SHP77 (cell line): ENCODE measurements at places on chromosomes 3 and 15.
A peak's percentile ranks its signal among the peaks of the same experiment; 100 is the strongest.

- DNase-seq = no peak
Measured at GRCh38 chr3:11727207-11727606, 83.5 kb upstream of the VGLL4 start.

DNA sequence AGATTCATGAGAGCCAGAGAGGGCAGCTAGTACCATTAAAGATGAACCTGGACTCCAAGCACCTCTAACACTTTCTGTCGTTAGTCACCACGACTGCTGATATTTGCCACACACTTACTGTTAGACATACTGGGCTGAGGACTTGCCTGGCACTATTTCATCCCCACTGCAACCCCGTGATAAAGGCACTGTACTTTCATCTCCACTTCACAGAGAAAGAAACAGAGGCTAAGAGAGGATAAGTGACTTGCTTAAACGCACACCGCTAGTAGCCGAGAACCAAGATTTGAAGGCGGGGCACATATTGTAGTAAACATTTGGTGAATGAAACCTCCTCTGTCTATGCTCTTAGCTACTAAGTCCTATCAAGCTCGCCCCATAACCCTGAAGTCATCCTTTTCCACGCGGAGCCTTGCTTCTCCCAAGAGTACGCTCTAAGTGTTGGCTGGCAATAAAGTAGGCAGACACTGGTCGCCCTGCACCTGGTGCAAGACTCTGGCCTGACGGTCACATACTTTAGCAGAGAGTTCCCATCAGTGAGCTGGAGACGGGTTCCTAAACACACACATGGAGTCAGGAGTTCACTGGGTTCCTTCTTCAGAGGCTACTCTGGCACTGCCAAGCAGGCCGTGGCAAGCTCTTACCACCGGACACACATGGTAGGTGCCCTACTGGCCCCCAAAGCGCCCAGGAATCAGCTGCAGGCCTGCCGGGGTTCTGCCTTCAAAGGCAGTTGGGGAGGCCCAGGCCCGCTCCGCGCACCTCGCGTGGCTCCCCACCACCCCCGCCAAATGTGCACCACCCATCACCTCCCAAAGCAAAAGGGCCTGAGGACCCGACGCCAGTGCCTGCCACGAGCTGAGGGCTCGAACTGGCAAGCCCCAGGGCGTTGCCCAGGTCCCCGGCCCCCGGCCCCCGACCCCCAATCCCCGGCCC lies 951 bp downstream of the POMGNT2 start:
- no peak for DNase-seq

- DNase-seq = no peak
Measured at GRCh38 chr3:27596921-27597320, 112.7 kb upstream of the SLC4A7 start.

DNA sequence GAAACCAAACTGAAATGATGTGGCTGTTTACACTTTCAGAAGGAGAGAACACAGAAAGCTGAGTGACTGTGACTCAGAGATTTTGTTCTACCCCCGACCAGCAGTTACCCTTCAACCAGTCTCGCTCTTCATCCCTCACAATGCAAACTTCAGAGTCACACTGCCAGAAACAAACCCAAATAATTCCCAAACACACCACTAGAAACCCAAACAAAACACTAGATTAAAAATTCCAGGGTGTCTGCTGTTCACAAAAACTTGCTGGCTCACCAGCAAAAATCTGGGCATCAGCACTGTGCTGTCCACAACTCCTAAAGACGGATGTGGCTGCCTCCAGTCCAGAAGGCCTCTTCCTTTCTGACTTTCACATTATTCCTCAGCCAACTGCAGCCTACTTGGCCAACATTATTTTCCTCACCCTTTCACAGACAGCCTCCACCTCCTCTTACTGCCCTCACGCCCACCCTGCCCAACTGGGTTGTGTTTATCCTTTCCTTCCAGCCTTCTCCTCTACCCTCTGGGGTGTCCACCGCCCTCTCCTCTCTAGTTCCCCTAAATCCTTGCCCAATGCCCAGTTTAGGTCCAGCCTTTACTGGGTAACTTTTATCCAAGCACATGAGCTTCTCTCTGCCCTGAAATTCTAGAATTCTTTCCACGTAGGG lies 71.4 kb downstream of the MECOM start:
- DNase-seq = no peak

GRCh38 chr3:12970684-12971083 lies 102.5 kb downstream of the IQSEC1 start:
- DNase-seq = peak; percentile 78

DNA sequence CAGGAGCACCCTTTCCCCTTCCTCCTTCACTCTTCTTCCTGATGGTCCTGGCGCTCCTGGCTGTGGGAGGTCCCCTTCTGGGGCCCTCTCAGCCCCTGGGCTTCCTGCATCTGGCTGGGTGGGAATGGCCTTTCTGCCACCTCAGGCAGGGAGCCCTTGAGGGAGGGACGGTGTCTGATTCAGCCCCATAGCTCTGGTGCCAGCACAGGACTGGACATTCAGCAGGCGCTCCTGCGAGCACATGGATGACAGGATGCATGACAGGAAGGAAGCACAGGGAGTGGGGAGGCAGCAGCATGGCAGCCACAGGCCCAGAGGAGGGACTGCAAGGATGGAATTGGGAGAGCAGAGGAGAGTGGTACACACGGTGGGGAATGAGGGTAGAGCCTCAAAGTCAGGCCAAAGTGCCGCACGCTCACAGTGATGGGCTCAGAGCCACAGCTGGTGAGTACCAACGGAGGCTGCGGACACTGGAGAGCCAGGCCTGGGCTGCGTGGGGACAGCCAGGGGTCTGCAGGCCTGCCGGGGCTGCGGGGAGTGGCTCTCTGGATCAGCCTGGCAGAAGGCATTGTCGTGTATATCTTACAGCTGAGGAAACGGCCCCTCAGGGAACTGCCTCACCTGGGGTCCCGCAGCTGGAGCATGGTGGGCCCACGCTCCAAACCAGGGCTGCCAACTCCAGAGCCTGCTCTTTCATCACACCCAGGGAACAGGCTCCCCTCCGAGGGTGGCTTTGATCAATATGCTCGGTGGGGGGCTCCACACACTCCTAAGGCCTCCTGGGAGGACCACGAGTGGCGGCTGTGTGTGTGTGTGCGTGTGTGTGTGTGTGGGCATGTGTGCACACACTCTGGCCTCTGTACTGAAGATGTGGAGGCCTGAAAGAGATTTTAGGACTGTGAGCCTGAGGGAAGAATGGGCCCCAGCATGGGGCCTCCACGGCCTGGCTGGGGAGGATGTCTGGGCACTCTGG lies 51.4 kb upstream of the CTSH start:
- DNase-seq = no peak

- peak; percentile 22 for DNase-seq
Measured at GRCh38 chr3:14358426-14359211, 43.8 kb upstream of the SLC6A6 start.

GRCh38 chr15:63218100-63218808 lies 28.8 kb downstream of the RAB8B start:
- DNase-seq = no peak

DNA sequence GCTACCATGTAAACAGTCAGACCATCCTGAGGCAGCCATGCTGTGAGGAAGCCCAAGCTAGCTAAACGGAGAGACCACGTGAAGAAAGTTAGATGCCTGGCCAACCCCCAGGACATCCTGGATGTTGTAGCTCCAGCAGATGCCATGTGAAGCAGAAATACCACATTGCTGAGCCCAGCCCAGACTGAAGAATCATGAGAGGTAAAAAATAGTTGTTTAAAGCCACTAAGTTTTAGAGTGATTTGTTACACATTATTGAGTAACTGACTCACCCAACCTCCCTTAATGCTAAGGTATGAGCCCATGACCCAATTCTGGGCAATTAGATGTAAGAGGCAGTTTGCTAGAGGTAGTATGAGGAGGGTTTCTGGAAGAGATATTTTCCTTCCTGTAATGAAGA lies 200.5 kb downstream of the THRB start:
- no peak for DNase-seq

GRCh38 chr3:186870421-186871201 lies 28.1 kb downstream of the ADIPOQ start:
- DNase-seq = no peak

- DNase-seq = no peak
Measured at GRCh38 chr3:46269556-46269955, 27.3 kb downstream of the CCR3 start.

DNA sequence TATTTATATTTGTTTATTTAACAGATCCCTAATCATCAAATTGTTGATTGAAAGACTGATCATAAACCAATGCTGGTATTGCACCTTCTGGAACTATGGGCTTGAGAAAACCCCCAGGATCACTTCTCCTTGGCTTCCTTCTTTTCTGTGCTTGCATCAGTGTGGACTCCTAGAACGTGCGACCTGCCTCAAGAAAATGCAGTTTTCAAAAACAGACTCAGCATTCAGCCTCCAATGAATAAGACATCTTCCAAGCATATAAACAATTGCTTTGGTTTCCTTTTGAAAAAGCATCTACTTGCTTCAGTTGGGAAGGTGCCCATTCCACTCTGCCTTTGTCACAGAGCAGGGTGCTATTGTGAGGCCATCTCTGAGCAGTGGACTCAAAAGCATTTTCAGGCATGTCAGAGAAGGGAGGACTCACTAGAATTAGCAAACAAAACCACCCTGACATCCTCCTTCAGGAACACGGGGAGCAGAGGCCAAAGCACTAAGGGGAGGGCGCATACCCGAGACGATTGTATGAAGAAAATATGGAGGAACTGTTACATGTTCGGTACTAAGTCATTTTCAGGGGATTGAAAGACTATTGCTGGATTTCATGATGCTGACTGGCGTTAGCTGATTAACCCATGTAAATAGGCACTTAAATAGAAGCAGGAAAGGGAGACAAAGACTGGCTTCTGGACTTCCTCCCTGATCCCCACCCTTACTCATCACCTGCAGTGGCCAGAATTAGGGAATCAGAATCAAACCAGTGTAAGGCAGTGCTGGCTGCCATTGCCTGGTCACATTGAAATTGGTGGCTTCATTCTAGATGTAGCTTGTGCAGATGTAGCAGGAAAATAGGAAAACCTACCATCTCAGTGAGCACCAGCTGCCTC lies 14.7 kb downstream of the THBS1 start:
- no peak for DNase-seq

DNA sequence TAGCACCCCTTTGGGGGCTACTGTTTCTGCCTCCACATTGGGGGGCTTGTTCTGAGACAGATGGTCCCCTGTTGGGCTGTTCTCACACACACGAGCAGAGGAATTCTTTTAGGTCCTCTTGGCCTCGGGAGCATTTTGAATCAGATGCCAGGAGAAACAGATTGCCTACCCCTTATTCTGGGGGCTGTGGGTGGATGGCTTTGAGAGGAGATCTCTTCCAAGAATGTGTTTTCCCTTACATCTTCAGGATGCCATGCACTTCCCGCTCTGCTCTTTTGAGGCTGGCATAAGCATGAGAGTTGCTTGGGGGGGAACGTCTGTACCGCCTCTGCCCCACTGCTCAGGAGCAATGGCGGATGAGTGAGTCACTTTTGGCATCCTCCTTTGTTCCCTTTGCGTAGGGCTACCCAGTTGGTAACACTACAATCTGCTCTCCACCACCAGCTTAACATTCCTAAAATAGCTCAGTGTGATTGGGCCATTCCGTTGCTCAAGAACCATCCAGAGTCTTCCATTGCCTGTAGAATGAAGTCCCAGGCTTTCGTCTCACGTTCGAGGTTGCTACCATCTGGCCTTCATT lies 154.4 kb downstream of the RPLP1 start:
- DNase-seq = no peak

DNA sequence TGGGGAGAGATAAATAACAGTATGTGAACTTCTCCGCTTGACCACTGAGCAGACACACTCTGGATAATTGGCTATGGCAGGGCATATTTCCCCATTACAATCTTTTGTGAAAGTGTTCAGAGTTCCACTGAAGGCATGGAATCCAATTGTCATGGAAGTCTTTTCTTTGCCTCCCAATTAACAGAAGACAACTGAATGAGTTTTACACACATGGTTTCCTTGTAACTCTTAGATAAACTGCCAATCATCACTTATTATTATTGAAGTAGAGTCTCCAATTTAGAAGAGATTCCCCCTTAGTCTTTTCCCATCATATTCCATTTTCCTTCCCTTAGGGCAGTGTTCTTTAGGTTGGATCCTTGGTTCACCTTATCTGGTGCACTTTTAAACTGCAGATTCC lies 308.3 kb downstream of the NR2F2 start:
- DNase-seq = no peak

GRCh38 chr15:68047826-68048225 lies 6.3 kb upstream of the PIAS1 start:
- no peak for DNase-seq

DNA sequence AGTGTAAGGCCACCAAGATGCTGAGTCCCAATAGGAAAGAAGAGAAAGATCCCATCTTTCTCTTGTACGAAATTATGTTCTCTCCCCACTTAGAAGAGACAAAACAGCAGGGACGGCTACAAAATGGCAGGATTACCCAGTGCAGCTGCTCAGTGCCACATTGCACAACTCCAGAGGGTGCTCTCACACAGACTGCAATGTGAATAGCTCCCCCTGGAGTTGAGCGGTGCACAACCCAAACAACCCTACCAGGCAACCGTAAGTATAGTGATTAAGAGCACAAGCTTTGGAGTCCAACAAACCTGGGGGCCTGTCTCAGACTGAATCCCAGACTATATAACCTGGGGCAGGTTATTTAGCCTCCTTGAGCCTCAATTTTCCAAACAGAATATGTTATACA lies 3.1 kb upstream of the BHLHE40 start:
- peak; percentile 89 for DNase-seq

- no peak for DNase-seq
Measured at GRCh38 chr3:110344487-110344886, 727.1 kb upstream of the NECTIN3 start.

DNA sequence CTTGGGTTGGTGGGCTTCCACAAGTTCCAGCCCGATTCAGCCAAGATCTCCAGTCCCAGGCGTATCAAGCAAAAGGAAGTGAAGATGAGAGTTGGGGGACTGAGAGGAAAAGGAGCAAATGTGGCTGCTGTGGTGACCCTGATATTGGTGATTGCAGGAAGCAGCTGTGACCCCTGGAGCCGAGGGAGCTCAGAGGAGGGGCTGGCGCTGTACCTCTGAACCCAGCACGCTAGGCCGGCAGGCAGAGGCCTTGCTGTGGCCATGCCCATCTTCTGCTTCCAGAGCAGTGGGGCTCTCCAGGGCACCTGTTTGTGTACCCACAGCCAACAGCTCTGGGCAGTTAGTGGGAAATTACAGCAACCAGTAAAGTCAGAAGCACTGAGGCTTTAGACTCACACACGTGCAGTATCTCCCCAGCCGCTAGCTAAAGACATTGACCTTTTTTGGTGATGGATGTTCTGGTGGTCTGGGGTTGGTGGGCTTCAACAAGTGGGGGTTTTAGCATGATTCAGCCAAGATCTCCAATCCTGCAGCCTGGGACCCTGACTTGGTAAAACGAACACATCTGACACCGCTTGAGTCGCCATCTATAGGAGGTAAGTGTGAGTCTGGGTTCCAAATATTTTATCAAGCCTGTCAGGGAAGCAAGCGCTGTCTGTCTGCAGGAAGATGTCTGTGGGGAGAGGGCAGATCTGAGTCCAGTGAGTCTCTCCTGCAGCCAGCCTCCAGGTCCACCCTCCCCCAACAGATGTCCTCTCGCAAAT lies 33.1 kb downstream of the TM2D3 start:
- DNase-seq = no peak

DNA sequence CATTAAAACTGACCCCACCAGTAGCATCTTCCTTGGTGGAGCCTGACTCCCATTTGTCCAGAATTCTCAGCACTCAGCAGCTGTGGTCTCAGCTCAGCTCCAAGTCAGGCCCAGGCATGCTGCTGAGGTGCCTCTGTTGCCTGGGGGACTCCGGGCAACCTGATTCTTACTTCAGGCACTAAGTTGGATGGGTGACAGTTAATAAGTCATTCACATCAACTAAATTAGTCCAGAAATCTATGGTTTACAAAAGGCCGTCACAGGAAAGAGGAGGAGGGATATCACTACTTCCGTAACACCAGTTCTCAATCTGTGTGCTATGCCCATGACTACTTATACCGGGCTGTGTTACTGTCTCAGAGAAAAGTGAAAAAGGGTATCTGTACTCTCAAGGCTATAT lies 310.2 kb downstream of the SATB1 start:
- DNase-seq = no peak
